Forelimb muscle (tissue), 1 donor: ENCODE measurements at places on chromosomes 13 and 19. TPM values are rescaled to one million over a fixed set of nuclear protein-coding genes. Genes with fewer than 3 reads are reported as not detected.

- no peak for DNase-seq
These were observed 7.7 kb downstream of the KASH5 start for GRCh38 chr19:49395581-49396407.

GRCh38 chr19:16436780-16437332 is 34.9 kb downstream of the EPS15L1 start:
- no peak for DNase-seq

GRCh38 chr19:40141551-40141950 is 49.7 kb upstream of the MAP3K10 start:
- DNase-seq, result no peak

Gene SERPINE3
- polyA plus RNA-seq, result 0.77 TPM

DNA sequence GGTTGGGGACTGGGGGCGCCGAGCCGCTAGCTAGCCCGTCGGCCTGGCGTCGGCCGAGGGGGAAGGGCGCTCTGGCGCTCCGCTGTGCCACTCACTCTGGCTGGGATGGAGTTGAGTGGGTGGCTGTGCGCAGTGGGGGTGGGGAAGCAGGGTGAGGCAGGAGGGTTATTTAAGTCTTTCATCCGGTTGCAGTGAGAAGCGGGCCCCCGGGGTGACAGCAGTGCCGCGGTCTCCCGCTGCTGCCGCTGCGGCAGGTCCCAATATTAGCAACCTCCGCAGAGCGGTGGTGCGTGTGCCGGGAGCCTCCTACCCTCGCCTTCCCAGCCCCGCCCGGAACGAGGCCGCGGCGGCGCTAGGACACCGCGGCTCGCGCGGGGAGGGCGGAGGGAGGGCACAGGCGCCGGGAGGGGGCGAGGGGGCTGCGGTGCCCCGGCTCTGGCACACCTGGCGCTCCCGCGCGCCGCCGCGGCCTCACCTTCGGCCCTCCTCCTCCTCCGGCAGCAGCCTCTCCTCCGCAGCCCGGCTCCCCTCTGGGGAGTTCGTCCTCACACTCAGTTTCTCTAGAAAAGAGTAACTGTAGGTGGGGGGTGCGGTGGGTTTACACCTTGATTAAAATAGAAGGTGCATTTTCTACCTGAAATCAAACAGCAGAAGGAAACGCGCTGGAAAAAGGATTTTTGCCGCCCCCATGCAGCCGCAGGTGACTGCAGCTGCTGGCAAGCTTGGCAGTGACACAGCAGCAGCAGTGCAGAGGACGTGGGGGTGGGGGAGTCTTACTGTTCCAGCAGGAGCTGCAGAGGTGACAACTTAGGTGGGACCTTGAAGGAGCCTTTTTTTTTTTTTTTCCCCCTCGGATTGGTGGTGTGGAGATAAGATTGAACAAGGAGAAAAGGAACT is 4.5 kb downstream of the FGF9 start:
- no peak for DNase-seq

DNA sequence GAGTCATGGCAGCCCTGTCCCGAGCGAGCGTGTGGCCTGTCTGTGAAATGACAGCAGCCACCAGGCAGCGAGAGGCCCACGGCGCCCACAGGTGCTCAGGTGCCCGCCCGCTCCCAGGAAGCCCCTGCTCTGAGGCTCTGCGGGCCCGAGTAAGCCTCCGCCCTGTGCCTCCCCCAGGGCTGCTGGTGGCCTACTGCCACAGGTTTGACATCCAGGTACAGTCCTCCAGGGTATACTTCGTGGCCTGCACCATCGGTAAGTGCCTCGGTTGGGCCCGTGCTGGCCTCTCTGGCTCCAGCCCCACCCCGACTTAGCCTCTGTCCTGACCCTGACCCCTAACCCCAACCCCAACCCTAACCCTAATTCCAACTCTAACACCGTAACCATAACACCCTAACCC is 15.0 kb upstream of the TMPRSS9 start:
- no peak for DNase-seq

DNA sequence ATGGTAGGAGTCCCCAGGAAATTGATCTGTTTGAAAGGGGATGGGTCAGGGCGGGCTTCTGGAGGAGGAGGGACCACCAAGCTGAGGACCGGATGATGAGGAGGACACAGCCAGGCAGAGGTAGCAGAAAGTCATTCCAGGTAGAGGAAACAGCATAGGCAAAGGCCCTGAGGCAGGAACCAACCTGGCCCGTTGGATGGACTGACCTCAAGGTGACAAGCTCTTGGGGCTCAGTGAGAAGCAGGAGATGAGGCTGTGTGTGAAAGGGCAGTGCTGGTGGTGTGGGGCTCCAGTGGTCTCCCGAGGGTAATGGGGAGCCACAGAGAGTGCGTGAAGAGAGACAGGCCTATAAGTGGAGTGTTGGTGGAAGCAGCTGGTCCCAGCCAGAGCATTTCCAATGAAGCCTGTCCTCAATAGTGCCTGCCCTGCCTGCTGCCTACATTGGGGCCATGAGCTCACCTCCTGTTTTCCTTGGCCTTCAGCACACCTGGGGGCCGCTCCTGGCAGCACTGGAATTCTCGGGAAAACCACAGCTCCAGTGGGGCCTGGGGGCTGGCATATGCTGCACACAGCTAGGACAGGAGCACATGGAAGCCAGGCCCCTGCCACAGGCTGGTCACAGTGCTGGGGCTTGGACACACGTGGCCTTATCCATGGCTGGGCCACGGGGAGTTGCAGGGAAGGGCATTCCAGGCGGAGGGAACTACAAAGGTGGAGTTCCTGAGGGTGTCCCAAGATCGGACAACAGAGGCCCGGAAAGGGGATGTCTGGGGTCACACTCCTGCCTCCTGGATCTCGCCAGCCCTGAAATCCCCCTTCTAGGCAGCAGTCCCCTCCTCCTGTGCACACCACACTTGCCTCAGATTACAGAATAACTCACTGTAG is 2.3 kb upstream of the COMP start:
- no peak for DNase-seq

Gene TDRD12
- 0.63 TPM for polyA plus RNA-seq

Gene ZSCAN4
- not detected for polyA plus RNA-seq

- no peak for DNase-seq
These were observed 19.6 kb upstream of the ZFP14 start for GRCh38 chr19:36398571-36398970.

DNA sequence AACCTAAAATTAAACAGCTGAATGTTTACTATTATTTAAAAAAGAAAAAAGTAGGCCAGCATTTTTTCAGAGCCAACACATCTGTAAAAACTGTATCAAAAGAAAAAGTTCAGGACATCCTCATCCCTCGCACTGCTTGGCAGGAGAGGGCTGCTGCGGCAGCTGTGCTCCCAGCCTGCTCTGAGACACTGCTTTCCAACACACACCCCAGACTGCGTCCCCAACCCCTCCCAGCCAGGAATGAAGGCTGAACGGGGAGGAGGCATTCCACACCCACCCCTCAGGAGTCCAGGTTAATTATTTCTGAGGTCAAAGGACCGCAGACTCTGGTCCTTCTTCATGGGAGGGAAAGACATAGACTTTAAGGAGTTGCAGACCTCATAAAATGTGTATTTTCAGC is 43.1 kb downstream of the COL4A1 start:
- DNase-seq, result no peak
